ENCODE measurements at places on chromosomes 1 and 21.

- no peak for DNase-seq
These were observed 103.4 kb downstream of the VPS13D start for GRCh38 chr1:12333036-12333785.

GRCh38 chr21:42146273-42146805, 72.6 kb upstream of the ABCG1 start:
- DNase-seq, result no peak

DNA sequence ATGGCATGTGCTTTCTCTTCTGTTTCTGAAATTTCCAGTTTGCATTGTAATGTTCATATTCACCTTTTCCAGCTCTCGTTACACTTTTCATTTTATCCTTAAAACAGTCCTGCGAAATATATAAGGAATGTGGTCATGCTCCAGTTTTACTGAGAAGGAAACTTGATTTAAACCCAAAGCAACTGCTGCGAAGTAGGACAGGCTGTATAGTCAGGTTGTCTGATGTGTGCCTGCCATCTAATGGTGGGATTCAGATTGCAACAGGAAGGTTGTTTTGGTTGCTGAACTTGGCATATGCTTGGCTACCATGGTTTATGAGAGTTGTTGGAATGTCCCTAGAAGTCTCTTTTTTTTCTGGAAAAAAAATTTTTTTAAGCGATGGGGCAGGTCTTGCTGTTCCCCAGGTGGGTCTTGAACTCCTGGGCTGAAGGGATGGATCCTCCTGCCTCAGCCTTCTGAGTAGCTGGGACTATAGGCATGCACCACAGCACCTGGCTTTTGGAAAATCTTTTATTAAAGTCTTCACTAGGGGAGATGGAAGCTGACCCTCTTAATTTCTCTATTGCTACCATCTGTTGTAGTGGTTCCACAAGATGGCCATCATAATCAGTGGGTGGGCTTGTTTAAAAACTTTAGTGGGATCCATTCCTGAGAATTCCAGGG, 86.9 kb downstream of the UCK2 start:
- DNase-seq, result peak; percentile 53

GRCh38 chr1:182625024-182625423, 20.8 kb upstream of the RGS16 start:
- no peak for DNase-seq
